ENCODE measurements at places on chromosomes 5 and 9.

DNA sequence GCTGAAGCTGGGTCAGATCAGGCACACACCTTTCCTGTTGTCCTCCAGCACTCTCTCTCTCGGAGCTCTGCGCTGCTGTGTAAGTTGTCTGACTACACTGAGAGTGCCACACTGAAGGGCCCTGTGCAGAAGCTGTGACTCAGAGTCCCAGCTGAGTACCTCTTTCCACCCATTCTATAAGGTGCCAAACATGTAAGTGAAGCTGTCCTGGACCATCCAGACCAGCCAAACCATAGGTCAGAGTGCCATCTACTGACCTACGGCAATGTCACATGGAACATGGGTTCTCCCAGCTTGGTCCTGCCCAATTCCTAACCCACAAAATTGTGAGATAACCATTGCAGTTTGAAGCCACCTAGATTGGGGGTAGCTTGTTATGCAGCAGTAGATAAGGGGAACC is 68.2 kb downstream of the ADCY2 start:
- no peak for DNase-seq

DNA sequence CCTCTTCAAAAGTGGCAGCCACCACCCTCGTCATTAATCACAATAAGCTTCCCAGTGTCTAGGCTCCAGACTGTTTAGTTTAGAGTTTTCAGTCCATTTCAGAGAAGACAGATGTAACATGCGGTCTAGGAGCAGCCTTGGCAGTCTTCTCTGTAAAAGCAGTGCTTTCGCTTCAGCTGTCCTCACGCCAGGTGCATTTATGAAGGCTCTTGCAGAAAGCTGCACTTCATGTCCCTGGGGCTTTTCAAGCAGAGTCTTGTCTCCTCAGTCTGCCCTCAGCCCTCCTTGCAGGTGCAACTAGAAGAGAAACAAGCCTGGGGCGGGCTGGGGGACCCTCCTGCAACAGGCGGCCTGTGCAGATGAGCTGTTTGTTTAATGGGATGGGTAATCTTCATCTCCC is 281.9 kb downstream of the DRD1 start:
- DNase-seq = no peak

- DNase-seq = no peak
Observed at GRCh38 chr5:178284093-178284675, 51.6 kb upstream of the PHYKPL start.

- DNase-seq = no peak
Observed at GRCh38 chr5:64077589-64077988, 88.1 kb upstream of the RNF180 start.

- DNase-seq = no peak
Observed at GRCh38 chr5:174337276-174338184, 292.0 kb downstream of the NSG2 start.

DNA sequence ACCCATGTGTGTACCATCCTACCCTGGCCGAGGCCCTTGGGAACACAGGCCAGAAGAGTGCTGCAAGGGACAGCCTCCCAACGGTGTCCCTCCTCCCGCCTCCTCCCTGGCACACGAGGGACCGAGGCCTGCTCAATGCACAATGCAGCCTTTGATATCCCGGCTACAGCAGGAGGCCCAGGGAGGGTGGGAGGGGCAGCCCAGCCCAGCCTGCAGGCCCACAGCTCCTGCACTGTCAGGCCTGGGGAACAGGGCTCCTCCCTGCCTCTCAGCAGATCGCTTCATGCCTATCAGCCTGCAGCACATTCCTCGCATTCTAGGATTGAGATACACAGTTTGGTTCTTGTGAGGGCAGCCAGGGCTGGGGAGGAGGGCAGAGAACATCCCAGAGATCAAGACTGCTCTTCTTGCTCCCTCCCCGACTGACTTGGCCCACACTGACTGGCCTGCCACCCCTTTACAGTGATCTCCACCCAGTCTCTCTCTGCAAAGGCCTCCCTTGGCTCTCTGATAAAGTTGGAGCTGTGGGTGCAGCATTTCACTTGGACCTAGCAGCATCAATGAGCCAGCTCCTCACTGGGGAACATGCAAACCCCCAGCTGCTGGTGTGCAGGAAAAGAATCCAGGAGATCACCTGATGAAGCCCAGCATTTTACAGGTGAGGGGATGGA is at the start of gene SH3TC2:
TSS of gene SH3TC2 (minus strand) at position 46 of the 671 bp plus-strand sequence. CDS start at position 6, 40 bp downstream.
- no peak for DNase-seq

- no peak for DNase-seq
Observed at GRCh38 chr5:37881359-37881758, 41.5 kb upstream of the GDNF start.

DNA sequence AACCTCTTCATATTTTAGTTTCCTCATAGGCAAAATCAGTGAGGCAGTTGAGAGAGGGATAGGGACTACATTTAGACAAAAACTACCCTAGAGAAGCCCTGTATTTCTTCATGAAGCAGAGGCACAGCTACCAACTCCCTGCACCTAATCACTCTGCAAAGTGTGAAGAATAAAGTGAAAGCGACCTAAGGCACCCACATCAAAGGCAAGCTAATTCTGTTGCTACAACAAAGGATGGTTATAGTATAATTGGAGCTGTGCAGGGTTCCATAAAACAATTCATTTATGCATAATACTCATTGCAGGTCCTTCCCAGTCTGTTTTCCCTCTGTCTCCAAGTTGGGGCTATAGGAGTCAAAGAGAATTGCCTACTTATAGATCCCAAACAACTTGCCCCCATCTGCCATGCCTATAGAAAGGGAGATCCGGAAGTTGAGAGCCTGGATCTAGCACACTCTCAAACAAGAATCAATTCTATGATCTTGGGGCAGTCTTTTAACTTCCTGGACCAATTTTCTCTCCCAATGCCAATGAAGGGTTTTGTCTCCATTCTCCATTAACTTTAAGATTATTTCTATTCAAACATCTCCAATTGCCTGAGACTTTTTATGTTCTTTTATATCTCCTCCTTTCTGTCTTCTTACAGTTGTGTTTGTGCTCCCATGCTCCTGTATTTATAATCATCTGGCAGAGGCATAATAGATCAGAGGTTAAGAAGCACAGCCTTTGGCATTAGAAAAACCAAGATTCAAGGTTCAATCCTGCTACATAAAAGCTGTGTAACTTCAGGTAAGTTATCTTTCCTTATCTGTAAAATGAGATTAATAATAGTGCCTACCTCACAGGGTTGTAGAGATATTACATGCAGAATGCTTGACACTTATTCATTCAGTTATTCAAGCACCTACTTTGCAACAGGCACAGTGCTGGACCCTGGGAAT is 56.0 kb upstream of the PTGER4 start:
- no peak for DNase-seq

- no peak for DNase-seq
Observed at GRCh38 chr5:84437673-84438315, 53.1 kb upstream of the EDIL3 start.

GRCh38 chr5:143896966-143897365 is 85.0 kb downstream of the HMHB1 start:
- DNase-seq = no peak

DNA sequence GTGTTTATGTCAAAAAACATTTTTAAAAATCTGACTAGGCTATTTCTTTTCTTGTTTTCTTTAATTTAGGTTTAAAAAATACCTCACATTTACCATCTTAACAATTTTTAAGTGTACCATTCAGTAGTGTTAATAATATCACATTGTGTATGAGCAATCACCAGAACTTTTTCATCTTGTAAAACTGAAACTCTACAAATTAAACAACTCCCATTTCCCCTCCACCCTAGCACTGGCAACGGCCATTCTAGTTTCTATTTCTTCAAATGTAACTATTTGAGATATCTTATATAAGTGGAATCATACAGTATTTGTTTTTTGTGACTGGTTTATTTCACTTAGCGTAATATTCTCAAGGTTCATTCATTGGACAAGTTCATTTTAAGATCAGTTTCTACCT is 27.7 kb downstream of the PLCXD3 start:
- no peak for DNase-seq

- no peak for DNase-seq
Observed at GRCh38 chr9:115884846-115885245, 268.7 kb upstream of the PAPPA start.

- DNase-seq = no peak
Observed at GRCh38 chr9:112308588-112308987, 24.8 kb downstream of the PTBP3 start.

DNA sequence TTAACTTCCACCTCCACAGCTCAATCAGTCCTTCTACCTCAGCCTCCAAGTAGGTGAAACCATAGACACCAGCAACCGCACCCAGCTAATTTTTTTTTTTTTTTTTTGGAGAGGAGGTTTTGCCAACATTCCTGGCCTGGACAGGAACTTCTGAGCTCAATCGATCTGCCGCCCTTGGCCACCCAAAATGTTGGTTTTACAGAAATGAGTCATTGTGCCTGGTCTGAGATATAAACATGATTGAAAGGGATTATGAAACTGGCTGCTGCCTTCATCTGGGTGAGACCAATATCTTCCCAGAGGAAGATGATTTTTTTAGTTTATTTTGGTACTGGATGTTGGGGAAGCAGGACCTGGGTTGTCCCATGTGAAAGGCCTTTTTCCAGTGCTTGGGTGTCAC is 9.2 kb downstream of the TAF11L12 start:
- DNase-seq = no peak

DNA sequence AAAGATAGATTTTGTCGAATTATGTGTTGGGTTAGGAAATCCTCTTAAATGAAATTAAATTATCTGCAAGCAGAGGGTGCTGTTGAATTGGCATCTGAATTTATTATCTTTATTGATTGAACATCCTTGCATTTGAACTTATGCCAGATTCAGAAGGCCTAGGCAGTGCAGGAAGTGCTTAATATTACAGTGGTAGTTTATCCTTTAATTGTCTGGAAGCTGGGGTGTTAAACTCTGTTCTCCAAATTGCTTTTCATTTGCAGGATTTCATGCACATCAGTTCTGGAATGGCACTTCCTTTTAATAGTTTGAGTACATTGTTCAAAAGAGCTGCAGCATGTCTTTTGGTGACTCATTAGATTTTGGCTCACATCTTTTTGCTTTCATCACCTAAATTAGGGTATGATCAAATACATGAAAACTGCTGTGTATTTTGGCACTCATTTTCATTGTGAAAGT is 186.3 kb downstream of the KDM4C start:
- no peak for DNase-seq

DNA sequence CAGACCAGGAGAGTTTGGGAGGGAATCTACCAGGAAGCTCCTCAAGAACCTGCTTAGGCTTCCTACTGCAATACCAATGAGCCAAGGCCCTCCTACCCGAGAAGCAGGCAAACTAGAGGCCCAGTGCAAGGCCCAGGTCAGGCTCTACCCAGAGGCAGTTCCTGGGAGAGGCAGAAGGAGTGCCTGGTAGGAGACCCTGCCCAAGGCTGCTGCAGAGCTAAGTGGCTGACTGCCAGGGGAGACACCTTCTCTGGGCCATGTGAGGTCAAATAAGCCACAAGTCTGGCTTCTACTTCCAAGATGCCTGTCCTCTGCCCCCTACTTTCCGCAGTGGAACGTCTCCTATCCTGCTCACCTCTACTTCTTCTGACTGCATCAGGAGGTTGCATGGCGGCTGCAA is 17.8 kb downstream of the ACSL6 start:
- no peak for DNase-seq

DNA sequence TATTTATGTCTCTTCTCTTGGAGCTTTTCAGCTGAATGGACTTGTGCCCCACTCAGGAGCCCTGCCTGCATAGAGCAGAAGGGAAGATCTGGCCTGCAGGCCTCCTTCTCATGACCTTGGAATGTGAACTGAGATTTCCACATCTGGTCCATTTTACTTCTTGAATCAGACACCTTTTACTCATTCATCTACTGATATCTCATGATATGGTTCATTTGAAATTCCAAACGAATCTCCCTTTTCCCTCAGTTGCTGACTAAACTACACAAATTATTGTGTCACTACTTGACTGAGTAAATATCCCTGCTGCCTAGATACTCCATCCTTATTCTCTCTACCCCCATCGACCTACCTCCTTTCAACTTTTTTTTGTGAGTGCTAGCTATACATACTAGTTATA is 138.7 kb downstream of the PLCXD3 start:
- DNase-seq = no peak

GRCh38 chr5:38376404-38376803 is 118.0 kb downstream of the EGFLAM start:
- no peak for DNase-seq

DNA sequence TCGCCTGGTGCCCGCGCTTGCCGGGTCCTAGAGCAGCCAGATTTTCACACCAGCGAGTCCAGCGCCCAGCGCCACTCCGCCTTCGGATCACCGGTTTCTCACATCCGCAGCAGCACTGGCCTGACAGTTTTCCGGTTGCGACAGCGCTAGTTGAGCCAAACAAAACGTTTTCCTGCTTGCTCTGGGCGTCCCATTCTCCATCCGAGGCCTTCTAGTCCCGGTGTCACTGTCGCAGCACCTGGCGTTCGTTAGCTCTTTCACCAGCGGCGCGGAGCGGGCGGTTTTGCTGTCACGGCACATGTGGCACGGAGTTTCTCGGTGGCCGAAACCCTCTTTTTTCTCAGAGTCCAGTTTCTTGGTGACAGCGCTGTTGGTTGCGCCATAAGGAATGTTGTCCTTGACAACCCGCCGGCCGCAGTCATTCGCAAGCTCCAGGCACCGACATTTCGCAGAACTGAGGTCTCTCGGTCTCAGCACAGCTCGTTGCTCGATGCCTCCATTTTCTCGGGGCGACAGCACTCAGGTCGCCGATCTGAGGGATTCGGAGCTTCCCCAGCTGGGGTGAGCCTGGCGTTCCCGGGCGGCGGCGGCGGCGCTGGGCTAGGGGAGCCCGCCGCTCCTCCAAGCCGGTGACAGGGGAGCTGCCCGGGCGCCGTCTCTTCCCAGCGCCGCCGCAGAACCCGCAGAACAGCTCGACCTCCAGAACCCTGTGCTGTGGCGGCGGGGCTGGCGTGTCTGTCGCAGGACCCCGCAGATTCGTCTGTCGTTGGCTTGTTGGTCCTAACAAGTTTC is 47.8 kb downstream of the ANXA2R start:
- DNase-seq = peak; percentile 89

GRCh38 chr9:18467696-18468095 is 6.3 kb upstream of the ADAMTSL1 start:
- no peak for DNase-seq

DNA sequence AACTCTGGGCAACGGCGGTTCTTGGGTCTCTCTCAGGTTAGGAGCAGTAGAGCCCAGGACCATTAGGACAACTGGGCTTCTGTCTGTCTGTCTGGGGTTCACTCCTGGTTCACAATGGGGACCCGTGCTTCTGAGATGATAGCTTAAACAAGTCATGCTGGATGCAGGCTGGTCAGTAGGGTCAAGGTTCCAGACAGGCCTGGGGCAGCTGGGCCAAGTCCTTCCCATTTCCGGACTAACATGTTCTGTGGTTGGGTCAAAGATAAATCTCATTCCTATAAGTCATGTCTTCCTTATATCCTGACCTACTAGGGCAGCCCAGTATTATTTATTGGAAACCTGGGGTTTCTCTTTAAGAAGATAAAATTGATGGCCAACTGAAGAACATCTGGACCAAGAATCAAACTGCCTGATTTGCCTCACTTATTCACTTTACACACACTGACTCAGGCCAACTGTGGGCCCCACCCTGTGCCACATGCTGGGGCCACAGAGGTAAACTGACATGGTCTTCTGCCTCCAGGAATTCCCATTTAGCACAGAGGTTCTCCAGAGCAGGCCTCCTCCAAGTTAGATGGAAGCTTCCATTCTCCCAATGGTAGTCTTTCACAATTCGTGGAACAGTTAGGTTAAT is 8.3 kb downstream of the HDHD3 start:
- no peak for DNase-seq

- DNase-seq = peak; percentile 68
Observed at GRCh38 chr9:114616684-114617520, 5.8 kb downstream of the TMEM268 start.

All from CD4-positive, alpha-beta T cell treated with Interleukin-15 for 1 hour (primary cell).